Urothelium cell line (cell line): ENCODE measurements at places on chromosomes 5 and 9.

DNA sequence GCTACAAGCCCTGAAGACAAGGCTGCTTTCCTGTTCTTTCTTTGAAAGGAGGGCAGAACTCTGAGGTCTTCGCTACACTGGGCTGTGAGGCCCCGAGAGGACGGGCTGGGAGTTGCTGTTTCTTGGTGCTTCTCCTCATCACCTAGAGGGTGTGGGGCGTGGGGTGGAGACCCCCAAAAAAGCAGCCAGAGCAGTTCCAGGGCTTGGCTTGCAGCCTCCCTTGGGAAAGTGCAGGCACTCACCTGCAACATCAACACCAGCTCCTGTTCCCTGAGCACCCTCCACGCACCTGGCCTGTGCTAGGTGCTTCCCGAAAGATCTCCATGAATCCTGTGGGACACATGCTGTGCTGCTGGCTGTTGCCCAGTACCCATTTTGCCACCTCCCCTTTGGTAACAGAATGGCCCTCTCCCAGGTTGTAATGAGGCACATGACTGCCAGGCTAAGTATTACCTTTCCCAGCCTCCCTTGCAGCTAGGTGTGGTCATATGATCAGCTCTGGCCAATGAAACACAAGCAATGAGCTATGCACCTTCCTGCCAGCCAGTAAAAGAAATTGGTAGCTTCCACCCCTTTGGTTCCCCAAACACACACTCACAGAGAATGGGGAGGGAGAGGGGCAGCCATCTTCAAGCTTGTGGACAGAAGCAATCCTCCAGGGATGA is 146.0 kb downstream of the C9orf50 start:
- no peak for DNase-seq

- DNase-seq, result no peak
These were observed 26.6 kb upstream of the GLDC start for GRCh38 chr9:6672118-6672517.

GRCh38 chr5:159825551-159826051 is 90.7 kb upstream of the ADRA1B start:
- DNase-seq, result peak; percentile 44

DNA sequence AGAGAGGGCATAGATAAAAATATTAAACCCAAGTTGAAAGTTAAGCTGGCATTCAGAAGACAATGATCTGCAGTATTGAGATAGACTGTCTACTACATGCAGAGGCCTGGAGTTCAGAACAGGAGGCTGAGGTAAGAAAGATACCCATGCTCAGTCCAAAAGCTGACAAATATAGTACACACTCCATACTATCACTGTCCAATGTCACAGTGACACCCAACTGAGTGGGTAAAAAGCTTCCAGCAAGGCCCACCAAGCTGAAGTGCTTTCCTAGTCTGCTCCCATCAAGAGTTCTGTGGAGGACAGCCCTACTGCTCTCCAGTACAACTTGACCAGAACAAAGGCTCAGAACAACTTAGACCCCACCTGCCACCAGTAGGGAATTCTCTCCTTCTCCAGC is 124.9 kb downstream of the SLC12A2 start:
- no peak for DNase-seq

GRCh38 chr5:119286511-119287488 is 69.0 kb upstream of the TNFAIP8 start:
- no peak for DNase-seq

GRCh38 chr9:131503626-131504465 is 1.1 kb downstream of the POMT1 start:
- DNase-seq, result no peak

- no peak for DNase-seq
These were observed 26.6 kb downstream of the ROPN1L start for GRCh38 chr5:10468256-10468655.

DNA sequence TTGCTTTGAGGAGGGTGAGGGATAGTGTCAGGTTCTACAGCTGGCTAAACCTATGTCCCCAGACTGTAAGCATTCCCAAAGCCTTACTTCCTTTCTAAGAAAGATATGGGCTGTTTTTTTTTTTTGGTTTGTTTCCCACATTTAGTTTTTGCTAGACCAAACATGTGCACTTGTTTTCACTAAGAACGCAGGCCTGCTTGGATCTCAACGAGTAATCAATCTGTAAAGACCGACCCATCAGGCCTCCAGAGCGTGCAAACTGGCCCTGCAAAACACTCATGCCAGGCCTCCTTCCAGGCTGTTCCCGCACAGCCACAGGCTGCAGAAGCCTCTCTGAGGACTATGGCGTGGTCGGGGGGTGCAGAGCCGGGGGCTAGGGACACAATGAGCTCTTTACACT is 304.8 kb upstream of the PANK3 start:
- no peak for DNase-seq

DNA sequence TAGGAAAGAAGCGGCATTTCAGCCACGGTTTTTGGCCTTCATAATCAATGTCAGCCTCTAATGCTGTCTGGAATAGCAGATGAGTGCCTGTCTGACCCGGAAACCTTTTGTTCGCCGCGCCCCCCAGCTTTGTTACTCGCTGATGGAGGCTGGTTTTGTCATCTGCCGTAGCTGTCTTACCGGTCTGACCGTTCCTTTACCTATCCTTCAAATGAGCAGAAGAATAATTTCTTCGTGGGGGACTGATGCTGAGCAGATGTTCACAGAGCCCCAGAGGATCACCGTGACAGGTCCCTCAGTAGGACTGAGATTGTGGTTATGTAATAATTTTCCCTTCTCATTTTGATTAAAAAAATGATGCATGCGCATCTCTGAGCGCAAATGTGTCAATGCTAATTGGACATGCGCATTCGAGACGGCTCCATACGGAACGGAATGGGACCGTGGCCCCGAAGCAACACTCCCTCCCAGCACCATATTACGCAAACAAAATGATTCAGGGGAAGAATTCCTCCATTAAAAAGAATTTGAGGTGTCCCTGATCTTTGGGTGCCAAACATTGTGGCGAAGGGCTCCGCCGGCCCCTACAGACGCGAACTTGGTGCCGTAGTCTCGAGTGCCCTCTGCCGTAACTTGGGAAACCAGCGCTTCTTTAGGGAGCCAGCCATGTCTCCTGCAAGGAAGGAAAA is 27.6 kb downstream of the TLX3 start:
- peak; percentile 65 for DNase-seq

GRCh38 chr9:121929893-121930875 is 162.9 kb downstream of the TTLL11 start:
- DNase-seq, result no peak

- DNase-seq, result no peak
These were observed 251.9 kb downstream of the BNC2 start for GRCh38 chr9:16618524-16618923.
